MCF 10A (cell line): ENCODE measurements at places on chromosomes 5 and 9.

- DNase-seq: no peak
Observed at GRCh38 chr5:105504-106070, 13.6 kb downstream of the PLEKHG4B start.

DNA sequence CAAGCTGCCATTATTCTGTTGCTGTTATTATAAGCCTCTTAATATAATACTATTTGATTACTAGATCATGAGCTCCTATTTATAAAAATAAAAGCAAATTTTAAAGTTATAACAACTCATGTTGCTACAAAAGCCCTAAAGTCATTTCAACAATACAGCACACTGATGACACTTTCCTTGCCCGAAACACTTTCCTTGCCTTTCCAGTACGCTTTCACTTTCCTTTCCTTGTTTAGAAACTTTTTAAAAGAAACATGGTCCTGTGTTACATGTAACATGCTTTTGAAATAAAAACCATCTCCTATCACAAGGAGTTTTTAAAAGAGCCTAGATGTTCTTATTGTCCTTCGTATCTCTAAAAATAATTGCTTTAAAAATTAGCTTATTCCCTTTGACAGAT is 688.4 kb downstream of the PTPRD start:
- no peak for DNase-seq

DNA sequence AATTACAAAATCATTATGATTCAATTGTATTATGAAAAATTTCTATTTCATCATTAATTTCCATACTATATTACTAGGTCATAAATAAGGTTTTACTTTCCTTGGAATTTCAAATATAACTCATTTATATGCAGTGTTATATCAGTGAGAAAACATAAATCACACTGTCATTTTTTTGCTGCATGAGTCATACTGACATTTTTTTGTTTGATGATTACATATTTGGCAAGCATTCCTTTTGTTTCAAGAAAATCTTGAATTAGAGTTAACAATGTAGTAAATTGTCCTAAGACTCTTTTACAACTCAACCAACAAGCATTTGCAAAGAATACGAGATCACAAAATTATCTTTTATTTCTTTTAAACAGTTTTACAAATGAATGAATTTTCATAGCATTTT is 298.4 kb upstream of the SEMA6A start:
- peak; percentile 39 for DNase-seq

DNA sequence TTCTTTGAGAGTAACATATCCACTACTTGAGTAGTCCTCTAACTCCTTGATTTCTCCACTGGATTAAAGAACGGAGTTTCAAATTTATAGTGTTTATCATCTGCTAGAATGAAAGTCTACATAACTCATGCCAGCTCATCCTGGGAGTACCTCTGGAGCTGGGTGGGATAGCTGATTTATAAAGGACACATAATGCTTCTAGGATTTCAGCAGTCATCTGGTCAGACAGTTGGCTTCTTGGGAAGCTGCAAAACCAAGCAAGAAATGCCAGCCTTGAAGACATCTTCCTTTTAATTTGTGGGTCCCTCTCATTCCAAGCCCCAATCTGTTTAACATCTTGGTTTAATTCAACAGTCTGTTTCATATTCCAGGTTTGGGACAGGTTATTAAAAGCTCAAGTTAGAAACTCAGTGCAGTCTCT is 3.2 kb downstream of the GALNT10 start:
- DNase-seq: no peak

DNA sequence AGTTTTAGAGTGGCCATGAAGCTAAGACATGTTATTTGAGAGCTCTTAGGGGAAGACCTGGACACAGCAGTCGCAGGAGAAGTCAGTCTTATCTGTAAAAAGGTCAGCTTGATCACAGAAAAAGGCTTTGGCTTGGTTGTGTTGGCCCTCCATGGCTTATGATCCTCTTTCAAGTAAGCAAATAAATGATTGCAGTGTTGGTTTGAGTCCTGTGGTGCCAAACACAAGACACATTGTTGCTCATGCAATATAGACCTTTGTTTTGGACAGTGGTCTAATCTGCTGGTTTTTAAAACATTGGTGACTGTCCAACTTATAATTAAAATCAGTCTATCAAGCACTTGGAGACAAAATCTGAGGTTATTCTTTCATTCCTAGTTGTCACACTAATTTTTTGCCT is 54.0 kb downstream of the DOCK8 start:
- no peak for DNase-seq

DNA sequence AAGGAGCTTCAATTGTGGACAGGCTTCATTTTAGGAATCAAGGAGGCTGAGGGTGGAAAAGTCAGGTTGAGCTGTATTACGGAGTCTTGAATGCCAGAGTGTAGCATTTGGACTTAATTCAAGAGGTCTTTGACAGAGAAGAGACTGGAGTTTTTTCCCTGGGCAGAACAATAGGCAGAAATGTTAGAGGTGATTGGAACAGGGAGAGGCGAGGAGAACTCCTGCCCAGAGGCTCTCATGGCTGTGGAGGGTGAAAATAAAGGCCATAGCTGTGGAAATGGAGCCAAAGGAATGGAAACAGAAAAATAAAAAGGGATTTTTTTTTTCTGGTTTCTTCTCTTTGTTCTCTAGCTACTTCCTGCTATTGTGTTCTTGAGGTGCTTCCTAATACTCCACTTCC is 3.7 kb upstream of the IFNB1 start:
- DNase-seq: no peak

DNA sequence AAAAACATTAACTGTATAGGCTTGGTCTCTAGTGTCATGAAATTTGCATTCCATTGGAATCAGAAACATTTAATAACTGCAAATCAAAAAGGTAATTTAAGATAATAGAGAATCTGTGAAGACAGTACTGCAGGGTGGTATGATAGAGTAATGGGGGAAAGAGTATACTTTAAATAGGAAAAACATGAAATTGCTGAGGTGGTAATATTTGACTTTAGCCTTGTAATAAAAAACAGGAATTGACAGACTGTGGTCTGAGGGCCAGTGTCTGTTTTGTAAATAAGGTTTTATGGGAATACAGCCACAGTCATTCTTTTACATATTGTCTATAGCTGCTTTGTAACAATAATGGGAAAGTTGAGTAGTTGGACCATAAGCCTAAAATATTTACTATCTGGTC is 162.3 kb downstream of the RANBP17 start:
- DNase-seq: no peak
